Stimulated activated CD8-positive, alpha-beta memory T cell treated with anti-CD3 and anti-CD28 coated beads, Interleukin-7, amount 100 ng/mL, for 1 hour (primary cell): ENCODE measurements at places on chromosomes 12 and 14.
A peak's percentile ranks its signal among the peaks of the same experiment; 100 is the strongest.

- no peak for DNase-seq
Observed at GRCh38 chr12:76947304-76947703, 68.5 kb upstream of the CSRP2 start.

DNA sequence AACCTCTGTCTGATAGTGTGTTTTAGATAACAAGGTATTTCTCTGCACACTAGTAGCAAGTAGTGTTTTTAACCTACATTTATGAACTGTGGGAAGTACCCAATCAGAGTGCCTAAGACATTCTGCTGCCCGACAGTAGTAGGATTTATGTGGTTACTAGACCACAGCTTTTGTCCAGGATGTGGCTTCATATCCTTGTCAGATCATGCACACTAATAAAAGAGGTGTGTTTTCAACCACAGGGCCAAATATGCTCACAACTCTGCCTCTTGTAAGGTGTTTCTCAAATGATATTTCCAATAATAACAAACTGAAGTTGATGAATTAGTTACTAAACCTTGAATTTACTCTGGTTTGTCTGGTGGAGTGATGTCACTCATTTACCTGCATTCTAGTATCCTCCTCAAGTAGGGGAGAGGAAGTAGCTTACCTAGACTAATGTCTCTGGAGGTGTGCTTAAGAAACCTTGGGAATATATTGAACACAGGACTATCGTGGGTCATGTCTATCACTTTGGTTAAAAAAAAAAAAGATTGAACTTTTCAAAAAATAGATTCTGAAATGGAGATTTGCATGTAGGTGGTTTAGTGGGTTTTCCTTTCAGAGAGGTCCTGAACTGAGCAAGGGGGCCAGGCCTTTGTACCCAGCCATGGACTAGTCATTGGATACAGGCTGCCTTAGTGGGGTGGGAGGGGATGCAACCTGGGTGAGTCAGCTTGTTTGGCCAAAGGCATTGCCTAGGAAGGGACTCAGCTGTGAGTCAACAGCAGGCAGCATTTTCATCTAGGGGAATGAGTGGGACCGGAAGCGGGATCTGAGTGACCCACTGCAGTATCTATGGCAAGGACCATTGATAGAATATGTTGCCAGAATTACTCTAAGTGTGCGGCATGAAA lies 14.1 kb downstream of the FBXW8 start:
- peak; percentile 28 for DNase-seq

DNA sequence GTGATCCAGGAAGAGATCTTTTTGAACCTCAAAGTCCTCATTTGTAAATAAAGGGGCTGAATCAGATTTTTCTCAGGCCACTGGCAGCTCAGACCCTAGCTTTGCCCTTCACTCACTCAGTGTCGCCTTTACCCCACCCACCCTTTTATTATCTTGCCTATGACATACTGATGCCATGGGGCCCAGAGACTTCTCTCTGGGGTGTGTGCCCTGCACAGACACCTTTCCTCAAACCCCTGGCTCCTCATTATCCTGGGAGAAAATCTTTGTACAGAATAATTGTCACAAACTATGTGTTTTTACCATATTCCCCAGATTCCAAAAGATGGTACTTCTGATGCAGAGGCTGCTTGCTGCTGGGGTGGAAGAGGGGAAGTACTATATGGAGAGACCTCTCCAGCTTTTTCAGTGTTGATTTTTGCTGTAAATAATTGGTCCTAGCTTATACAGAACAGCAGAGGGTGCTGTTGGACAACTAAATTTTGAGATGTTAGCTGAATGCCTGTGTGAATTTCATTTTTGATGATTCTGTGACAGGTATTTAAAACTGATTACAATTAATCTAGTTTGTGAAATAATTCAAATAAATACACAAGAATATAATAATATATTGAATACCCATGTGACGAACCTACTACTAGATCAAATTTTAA lies 53.9 kb upstream of the DCD start:
- no peak for DNase-seq

- DNase-seq: no peak
Observed at GRCh38 chr14:75023108-75023507, 20.4 kb downstream of the EIF2B2 start.

GRCh38 chr12:41653386-41654326 lies 465.5 kb downstream of the PDZRN4 start:
- no peak for DNase-seq

GRCh38 chr12:130435826-130436225 lies 98.1 kb downstream of the PIWIL1 start:
- no peak for DNase-seq

GRCh38 chr12:121550974-121551634 lies 29.7 kb downstream of the KDM2B start:
- no peak for DNase-seq

DNA sequence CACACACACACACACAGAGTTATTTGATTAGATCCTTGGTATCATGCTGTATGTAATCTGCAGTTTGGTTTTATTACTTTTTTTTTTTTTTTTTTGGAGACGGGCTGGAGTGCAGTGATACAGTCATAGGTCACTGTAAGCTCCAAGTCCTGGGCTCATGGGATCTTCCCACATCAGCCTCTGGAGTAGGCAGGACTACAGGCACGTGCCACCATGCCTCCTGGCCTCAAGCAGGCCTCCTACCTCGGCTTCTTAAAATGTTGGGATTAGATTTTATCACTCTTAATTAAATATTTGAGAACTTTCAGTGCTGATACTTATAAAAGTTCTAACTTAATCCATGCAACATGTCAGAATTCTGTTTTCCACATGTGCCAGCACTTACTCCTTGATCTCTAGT lies 31.3 kb upstream of the PSEN1 start:
- no peak for DNase-seq

DNA sequence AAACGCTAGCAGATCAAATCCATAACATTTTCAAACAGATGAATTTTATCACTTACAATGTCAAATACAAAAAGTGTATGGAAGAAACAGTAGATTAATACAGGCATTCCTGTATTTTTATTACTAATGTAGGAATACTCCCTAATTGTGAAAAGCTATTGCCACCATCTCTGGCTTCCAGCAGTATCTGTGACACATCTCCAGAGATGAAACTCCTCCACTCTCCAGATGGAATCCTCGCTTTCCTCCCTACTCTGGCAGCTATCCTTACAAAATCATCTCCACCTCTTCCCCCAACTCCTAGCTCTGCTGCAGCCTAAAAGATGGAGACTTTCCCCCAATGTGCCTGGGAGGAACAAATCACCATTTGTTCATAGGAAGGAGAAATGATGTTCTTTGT lies 211.4 kb downstream of the SSPN start:
- no peak for DNase-seq

DNA sequence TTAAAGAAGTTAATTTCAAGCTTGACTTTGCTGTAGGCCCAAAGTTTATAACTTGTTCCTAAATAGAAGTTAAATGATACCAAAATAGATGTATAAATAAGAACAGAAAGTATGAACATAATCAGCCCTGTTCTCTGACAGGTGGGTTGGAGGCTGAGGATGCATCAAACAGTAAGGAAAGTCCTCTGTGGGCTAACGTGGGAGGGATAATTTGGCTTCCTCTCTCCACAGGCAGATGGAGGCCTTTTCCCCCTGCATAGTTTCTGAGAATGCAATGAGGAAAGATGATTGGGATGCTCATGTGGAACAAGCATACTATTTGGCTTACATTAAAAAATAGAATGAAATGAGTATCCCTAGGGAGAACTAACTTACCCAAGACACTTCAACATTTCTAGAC lies 56.5 kb downstream of the GARIN6 start:
- DNase-seq: no peak

DNA sequence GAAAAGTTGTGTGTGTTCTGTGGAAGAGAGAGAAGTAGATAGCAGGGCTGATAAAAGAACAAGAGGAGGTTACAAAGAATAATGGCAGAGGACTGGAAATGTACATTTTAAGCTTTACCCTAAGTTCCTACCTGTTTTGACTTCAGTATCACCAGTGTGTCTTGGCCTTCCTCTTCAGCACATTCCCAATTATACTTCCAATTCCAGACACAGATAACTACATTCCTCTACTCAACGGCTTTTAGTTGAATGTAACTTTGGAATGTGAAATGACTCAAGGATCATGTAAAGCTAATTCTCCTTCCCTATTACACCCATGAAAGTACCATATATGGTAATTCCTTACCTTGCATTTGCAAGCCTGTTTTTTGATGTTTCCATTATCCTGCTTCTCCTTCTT lies 5.0 kb downstream of the MGST1 start:
- no peak for DNase-seq

DNA sequence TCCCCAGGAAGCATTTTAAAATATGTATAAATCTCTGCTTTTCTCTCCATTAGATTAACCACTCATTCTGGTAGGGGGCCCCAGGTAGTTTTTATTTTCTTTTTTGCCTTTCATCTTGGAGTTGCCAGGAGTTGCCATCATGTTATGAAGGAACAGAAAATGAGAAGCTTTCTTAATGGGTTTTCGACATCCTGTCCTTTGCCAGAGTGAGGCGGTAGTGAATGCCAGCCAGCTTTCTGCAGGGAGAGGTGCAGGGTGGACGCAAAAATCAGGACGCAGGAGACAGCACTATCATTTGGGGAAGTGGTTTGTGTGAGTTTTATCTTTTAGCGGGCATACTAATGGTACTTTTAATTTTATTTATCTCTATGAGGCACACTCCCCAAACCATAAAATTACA lies 1.7 kb downstream of the RASSF8 start:
- DNase-seq: no peak

GRCh38 chr12:120119271-120119973 lies 2.9 kb upstream of the RAB35 start:
- no peak for DNase-seq

- no peak for DNase-seq
Observed at GRCh38 chr14:69994002-69994401, 114.8 kb downstream of the SMOC1 start.

GRCh38 chr14:65431951-65432350 lies 19.4 kb downstream of the FUT8 start:
- no peak for DNase-seq

GRCh38 chr14:104644656-104645378 lies 40.2 kb upstream of the TMEM179 start:
- DNase-seq: no peak

DNA sequence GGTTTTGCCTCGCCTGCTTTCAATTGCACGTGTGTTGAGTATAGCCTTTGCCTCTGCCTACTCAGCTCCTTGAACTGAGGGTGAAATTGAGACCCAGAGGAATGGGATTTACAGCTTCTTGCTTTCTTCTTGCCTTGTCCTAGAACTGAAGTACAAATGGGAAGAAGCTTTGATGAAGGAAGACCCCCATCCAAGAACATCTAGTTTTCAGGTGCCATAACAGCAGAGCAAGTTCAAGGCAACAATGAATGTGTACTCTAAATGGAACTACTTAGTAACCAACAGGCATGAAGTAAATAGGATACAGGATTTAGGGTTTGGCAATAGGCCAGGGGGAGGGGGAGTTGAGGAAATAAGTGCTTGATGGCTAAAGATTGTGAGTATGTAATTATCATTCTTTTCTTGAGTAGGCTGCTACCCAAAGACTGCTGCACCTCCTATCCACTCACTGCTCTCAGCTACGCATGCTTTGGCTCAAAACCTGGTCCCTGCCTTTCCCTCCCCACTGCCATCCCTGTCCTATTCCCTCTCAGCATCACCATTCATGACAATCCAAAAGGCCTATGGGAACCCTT lies 2.1 kb downstream of the GPX2 start:
- no peak for DNase-seq

- no peak for DNase-seq
Observed at GRCh38 chr14:95162641-95163040, 5.3 kb upstream of the DICER1 start.

DNA sequence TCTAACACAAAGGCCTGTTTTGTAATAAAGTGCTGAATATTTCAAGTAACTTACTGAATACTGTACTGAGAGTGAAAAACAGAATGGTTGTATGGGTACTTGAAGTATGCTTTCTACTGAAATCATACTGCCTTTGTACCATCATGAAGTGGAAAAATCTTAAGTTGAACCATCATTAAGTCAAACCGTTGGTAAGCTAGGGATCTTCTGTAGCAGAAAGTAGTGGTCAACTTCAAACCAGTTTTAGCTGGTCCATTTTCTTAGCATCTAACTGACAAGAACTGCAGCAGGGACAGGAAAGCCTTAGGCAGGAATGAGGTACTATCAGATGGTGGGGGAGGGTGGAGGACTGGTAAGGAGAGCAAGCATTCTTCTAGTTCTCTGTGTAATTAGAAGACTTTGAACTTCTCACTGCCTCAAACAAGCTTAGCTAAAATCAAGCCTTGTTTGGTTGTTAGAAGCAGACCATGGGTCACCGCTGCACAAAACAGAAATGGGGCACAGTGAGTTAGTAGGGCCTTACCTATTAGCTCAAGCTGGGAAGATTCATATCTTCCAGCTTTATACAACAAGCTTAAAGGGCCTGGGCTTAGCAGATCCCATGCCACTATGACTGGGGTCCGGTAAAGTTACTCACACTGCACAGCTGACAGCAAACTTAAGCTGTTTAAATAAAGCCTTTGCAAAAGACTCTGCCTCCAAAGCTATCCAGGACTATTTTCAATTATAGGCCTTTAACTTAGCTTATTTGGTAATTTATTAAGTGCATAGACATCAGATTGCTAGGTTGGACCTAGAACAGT lies 73.8 kb downstream of the ACADS start:
- no peak for DNase-seq

- no peak for DNase-seq
Observed at GRCh38 chr12:37666069-37666781, 650.3 kb upstream of the ALG10B start.

- DNase-seq: no peak
Observed at GRCh38 chr12:57183939-57184725, 32.5 kb upstream of the NXPH4 start.

- no peak for DNase-seq
Observed at GRCh38 chr12:17528394-17528793, 561.6 kb downstream of the RERGL start.

DNA sequence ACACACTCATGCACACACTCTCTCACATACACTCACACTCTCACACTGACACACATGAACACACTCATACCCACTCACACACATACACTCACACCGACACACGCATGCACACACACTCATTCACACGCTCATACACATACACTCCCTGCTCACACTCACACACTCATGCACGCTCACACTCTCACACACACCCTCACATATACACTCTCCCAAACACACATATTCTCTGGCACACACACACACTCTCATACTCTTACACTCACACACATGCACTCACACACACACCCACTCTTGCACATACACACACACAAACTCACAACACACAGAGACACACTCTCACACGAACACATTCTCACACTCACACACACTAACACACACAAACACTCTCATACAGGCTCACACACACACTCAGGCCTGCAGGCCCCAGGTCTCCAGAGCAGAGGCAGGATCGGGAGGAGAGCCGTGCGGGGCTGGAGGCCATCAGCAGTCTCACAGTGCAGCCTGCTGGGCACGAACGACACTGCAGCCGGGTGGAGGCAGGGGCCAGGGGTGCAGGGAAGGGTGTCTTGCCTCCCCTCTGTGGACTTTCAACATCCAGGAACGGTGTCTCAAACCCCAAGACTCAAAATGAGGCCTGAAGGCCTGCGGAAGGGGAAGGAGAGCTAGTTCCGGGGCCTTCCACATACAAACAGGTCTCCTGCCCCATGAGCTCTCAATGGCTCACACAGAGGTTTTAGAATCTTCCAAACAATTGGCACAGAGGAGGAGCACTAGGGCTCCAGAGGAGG lies 148.7 kb downstream of the ANO2 start:
- DNase-seq: no peak

GRCh38 chr12:54430471-54431069 lies 11.5 kb upstream of the ITGA5 start:
- DNase-seq: no peak

GRCh38 chr12:109451400-109451799 lies 25.7 kb downstream of the KCTD10 start:
- no peak for DNase-seq

GRCh38 chr14:39472078-39472477 lies 39.8 kb upstream of the FBXO33 start:
- DNase-seq: no peak

- no peak for DNase-seq
Observed at GRCh38 chr12:59151243-59151642, 230.9 kb upstream of the LRIG3 start.
